ENCODE measurements at places on chromosomes 16 and 17. TPM values are rescaled to one million over a fixed set of nuclear protein-coding genes. Genes with fewer than 3 reads are reported as not detected.

- no peak for DNase-seq
Measured at GRCh38 chr17:47192554-47192953, 3.5 kb upstream of the CDC27 start.

GRCh38 chr17:65902831-65903522 is 289.0 kb downstream of the CEP112 start:
- DNase-seq: peak; percentile 80

DNA sequence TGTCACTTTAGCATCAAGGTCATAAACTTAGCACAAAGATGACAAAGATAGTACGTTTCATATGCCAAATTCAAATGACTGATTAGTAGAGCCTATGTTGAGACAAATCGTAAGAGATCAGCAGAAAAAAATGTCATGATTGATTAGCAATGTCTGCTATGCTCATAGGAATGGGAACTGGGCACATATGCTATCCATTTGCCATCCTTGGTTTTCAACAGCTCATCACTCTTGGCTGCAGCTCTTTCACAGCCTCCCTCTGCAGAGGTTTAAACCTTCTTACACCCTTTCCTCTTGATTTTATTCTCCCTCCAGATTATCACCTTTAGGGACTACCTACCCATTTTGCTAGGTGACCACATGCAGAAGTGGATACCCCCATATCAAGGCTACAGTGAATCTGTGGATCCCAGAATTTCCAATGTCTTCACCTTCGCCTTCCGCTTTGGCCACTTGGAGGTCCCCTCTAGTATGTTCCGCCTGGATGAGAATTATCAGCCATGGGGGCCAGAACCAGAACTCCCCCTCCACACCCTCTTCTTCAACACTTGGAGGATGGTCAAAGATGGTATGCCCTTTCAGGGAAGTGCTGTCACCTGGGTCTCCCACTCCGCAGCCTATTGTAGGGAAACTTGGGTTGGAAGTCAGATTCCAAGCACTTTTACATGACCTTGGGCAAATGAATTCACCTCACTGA is 16.2 kb downstream of the MPO start:
- DNase-seq: peak; percentile 13

DNA sequence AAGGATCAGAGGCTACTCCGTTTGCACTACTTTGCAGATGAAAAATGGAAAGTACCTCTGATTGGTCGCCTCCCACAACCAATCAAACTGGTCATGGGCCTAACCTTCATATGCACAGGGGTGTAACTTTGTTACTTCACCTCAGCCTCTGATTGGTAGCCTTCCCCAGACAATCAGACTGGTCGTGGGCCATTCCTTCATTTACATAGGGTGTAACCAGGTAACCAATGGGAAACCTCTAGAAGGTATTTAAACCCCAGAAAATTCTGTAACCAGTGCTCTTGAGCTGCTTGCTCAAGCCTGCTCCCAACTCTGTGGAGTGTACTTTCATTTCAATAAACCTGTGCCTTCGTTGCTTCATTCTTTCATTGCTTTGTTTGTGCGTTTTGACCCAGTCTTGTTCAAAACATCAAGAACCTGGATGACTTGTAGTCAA is 39.2 kb upstream of the USP22 start:
- no peak for DNase-seq

DNA sequence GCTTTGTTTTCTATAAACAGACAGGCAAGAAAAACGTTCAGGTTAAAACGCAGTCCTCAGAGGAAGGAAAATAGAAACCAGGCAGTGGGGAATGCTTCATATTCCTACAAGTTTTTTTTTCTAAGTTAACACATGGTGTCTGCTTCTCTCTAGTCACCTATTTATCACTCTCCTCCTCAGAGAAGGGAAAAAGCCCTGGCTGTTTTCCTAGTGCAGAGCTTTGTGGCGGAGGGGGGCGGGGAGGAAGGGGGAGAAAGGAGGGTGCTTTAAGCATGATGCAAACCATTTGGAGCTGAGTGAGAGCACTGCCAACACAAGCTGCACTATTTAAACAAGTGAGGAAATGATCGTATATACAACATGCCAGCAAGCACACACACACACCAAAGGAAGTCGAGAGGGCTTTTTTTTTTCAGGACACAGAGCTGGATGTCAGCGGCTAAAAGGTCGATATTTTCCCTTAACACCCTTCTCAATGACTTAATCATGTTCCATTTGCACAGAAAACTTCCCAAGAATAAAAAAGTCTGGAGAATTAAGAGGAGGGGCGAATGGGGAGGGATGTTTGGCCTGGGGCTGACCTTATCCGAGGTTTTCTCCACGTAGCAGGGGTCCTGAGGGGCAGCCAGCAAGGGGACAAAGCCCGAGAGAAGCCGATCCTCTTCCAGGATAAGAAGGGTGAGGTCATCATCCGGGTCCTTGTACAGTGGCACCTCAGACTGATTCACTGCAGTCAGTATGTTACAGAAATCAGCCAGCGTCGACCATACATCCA is 117.4 kb downstream of the HIC1 start:
- no peak for DNase-seq

- no peak for DNase-seq
Measured at GRCh38 chr17:81020767-81021497, 14.0 kb upstream of the BAIAP2 start.

GRCh38 chr17:77003699-77004098 is 135.5 kb downstream of the MGAT5B start:
- no peak for DNase-seq

DNA sequence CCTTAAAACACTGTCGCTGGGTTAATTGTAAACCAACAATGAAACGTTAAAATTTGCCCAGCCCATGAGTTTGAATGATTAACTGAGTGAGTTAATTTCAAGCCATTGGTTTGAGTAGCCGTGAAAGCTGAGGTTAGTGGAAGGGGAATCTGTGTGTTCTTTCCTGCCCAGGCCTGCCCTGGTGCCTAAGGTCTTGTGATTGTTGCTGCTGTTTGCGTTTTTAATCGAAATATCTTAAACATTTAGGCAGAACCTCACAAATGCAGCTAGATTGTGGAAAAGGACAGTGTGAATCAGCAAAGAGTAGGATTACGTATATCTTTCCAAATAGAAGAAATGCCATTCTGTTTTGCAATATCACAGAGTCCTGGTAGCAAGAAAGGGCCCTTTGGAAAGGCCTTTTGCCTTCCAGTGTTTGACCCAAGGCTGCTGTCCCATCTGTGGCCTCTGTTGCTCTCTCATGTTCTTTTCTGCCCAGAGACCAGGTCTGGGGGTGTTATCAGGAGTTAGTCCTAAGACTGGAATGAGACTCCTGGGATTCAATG is 113.8 kb downstream of the MSI2 start:
- DNase-seq: no peak

DNA sequence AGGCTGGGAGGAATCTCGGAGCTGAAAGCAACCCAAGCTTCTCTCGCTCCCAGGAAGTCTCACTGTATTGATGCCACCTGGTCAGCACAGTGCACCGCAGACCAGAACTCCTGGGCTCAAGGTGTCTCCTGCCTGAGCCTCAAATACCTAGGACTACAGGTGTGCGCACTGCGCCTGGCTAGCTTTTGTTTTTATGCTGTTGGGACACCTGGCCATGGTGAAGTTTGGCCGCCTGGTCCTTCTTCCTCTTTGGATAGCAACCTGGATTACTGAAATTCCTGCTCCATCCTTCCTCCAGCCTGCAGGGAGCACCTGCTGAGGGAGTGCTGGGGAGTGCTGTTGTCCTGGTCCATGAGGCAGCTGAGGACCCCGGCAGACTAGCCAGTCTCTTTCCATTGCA is 56.6 kb downstream of the COTL1 start:
- DNase-seq: peak; percentile 54

GRCh38 chr17:78409191-78409928 is 30.9 kb downstream of the PGS1 start:
- DNase-seq: no peak

- DNase-seq: peak; percentile 83
Measured at GRCh38 chr17:76940295-76940694, 72.1 kb downstream of the MGAT5B start.

GRCh38 chr16:67216612-67217490 is 10.1 kb upstream of the TMEM208 start:
- no peak for DNase-seq

DNA sequence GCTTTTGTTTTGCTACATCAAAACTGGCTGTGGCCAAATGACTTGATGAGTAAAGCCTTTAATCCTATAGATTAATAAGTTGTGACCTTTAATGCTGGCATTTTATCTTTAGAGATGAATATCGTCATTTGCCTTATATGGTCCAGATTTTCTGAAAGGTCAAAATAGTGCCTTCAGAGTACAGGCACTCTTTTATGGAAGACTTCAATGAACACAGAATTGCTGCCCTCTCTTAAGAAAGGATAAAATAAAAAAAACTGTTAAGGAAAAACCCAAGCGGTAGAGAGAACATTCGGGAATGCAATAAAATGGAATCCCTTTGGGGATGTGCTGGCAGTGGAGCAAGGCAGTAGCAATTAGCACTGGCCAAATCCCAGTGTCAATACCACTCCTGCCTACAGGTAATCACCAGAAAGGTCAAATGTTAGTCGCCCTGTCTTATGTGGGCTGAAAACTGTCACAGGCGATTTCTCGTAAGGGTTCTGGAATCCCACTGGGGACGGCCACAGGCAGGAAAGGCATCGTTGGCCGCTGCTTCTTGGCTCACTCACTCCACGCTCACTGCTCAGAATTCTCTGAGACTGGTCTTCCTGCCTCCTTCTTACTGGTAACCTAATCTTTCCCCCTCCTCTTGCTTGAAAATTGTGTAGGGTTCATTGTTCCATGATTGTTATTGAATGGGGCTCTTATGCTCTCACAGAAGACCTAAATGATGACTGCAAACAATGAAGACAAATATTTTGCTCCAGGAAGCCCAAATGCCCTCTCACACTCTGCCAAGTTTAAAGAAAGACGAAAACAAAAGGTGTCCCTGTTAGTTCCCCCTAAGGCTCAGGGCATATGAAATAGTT is 45.4 kb upstream of the HSBP1 start:
- DNase-seq: no peak

- no peak for DNase-seq
Measured at GRCh38 chr17:78032166-78032565, 73.7 kb downstream of the TNRC6C start.

DNA sequence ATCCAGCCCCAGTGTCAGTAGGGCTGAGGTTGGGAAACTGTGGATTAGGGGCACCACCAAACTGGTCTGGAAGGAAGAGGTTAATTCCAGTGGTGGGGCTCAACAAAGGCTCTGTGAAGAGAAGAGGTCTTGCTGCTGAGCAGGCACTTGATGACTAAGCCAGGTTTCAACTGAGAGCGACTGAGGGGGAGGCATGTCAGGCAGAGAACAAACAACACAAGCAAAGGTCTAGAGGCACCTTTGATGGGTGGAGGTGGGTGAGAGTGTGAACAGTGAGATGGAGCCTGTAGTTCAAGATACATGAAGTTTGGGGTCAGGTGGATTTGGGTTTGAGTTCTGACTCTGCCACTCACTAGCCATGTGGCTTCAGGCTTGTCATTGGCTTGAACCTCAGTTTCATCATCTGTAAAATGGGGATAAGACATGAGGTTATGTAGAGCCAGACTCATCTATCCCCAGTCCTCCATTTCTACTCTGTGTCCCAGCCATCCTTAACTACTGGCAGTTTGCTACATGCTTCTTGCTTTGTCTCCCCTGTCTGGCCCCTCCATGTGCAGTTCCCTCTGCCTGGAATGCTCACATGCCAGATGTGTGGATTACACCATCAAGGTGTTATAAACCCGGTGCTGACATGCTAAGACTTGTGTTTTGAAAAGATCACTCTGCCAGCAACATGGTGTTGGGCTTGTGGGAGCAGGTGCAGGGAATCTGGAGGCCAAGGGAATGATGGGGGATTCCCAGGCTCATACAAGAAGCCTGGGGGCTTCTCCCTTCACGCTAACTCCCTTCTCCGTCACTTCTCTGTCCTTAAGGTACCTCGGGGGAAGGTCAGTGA is 3.0 kb upstream of the RMI2 start:
- no peak for DNase-seq

DNA sequence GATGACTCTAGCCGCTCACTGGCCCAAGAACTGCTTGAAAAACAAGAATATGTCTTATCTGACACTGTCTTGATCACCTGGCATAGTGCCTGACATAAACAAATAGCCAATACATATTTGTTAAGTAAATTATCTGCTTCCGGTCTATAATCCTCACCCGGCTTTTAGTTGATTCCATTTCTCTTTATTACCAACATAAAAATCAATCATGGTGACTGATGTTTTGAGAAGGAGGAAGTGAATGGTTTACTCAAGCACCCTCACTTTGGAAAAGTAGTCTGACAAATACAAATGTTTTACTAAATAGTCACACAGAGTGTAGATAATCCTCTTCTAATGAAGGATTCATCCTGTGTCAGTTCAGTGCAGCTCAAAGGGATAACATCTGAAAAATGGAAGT is 47.0 kb downstream of the SKAP1 start:
- no peak for DNase-seq

- DNase-seq: no peak
Measured at GRCh38 chr17:64728041-64728695, 66.1 kb upstream of the SMURF2 start.

- peak; percentile 86 for DNase-seq
Measured at GRCh38 chr17:81339534-81340296, 44.6 kb upstream of the SLC38A10 start.

GRCh38 chr17:82898976-82899514 is 59.2 kb upstream of the ZNF750 start:
- no peak for DNase-seq

CCDC43 gene
- total RNA-seq: 34.8 TPM

TBC1D3E gene
- total RNA-seq: not detected

CHST4 gene
- 4.4 TPM for total RNA-seq

ZNF213 gene
- total RNA-seq: 6.0 TPM

KRT31 gene
- not detected for total RNA-seq

TMEM11 gene
- 26.3 TPM for total RNA-seq

INCA1 gene
- total RNA-seq: 1.6 TPM

All from endodermal cell (in vitro differentiated cells).